HCT116 (cell line): ENCODE measurements at places on chromosomes 5 and 9. TPM values are rescaled to one million over a fixed set of nuclear protein-coding genes. Genes with fewer than 3 reads are reported as not detected.

The ANKRD20A1 gene
- 5.2 TPM for total RNA-seq

DNA sequence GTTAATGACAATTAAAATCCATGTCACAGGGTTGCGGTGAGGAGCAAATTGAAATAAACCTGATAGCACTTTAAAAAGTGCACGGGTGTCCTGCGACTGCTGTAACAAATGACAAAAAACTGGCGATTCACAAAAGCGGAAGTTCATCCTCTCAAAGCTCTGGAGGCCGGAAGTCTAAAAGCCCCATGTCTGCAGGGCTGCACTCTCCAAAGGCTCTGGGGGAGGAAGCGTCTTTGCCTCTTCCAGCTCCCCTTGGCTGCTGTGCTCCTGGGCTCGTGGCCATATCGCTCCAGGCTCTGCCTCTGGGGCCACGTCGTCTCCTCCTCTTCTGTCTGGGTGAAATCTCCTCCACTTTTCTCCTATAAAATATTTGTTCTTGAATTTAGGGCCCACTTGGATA is 273.9 kb upstream of the IRX2 start:
- DNase-seq: no peak

- DNase-seq: no peak
These were observed 65.4 kb upstream of the KLF9 start for GRCh38 chr9:70479880-70480291.

GRCh38 chr9:87568401-87568800 is 70.7 kb downstream of the DAPK1 start:
- no peak for DNase-seq

The PCDHGA3 gene
- total RNA-seq: not detected

- no peak for DNase-seq
These were observed 46.3 kb upstream of the BOD1 start for GRCh38 chr5:173662581-173663351.

DNA sequence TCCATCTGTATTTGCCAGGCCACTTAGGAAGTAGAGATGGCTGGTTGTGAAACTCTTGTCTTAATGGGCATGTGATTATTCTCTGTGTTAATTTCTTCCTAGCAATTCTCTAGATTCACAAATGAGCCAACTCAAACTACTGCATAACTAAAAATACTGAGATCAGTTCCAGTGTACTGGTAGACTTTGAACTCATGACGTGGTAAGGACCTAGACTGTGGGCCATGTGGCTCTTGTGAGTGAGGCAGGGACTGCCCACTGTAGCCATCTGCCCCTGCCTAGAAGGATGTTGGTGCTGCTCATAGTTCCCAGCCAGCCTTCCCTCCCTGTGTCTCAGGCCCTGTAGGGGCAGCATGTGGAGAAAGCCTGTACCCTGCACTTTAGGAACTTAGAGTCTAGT is 47.4 kb downstream of the CYSTM1 start:
- DNase-seq: no peak

The ZNF658 gene
- total RNA-seq: 4.0 TPM

DNA sequence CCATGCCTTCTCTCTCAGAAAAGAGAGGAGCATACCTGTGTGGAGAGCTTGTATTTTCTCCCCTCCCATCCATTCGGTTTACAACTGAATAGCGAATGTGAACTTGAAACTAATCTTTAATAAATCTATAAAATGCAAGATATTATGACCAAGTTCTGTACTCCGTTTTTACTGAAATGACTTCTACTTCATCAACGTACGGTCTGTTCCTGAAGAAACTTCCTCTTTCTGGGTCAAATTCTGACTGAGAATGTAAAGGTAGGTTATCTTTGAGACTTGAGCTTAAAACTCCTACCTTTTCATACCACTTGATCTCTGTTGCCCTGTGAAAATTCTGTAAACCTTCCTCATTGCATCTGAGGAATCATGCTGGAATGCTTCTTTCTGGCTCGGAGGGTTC is 4.2 kb upstream of the CTNNAL1 start:
- DNase-seq: no peak

The FER gene
- total RNA-seq: 32.0 TPM

- no peak for DNase-seq
These were observed 35.1 kb downstream of the CDH10 start for GRCh38 chr5:24609706-24610105.

DNA sequence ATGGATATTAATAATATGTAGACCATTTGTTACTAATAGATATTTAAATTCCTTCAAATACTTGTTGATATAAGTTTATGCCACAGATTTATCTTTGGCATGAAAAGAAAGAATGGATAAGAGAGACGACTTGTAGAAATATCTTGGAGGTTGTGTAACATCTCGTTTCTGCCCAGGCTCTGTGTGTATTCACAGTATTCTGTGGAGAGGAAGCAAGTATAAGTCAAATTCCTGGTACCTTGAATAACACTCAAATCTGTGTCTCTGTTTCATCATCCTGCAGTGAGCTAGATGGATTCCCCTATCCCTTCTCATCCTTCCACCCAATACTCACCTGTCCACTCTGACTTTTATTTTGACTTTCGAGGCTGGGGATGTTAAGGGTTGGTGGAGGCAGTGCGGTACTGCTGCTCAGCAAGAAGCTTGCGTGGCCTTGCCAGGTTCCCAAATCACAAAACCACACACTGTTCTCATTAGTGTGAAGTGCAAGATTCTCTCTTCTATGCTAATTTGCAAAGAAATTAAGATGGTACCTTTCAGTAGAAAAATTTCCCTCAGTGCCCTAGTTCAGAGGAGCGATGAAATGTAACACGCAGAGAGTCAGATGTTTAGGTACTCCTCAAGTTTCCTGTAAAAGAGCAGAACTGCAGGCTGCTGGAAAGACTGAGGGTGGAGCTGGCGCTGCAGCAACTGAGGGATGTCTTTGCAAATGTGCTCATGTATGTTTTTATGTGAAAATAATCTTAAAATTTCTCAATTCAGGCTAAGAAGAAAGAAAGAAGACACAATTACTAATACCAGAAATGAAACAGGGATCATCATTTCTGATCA is 42.6 kb upstream of the ANKRD18A start:
- DNase-seq: no peak

DNA sequence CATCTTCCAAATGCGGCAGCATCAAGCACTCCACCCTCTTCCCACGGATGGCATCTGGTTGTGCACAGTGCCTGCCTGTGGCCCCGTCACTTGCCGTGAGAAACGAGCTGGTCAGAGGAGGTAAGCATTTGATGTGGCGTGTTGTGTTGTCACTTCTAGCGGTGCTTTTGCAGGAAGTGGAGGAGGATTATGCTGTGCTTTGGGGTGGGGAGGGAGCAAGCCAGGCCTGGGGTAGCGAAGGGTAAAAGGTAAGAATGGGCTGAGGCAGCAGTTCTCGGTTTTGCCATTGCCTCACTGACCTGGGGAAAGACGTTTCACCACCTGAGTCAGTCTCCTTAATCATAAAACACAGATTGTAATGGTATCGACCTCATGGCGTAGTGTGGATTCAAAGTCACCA is 2.3 kb upstream of the POMT1 start:
- no peak for DNase-seq

- no peak for DNase-seq
These were observed 173.0 kb downstream of the HINT1 start for GRCh38 chr5:130992095-130992494.

DNA sequence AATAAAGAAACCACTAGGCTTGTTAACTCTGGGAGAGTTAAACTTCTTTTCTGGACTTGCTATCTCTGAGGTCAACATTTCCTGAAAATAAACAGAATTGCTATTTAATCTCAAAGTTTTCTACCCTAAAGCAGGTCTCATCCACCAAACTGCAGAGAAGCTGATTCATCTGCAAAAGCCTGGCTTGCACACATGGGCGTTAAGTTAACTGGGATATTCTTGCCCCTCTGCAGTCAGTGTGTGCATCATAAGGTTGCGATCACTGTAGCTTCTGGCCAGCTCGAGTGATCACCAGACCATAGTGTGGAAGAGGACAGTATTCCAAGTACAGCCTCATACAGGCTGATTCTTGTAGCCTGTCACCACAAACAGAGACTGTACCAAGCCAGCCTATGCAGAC is 99.2 kb downstream of the SPOCK1 start:
- no peak for DNase-seq

DNA sequence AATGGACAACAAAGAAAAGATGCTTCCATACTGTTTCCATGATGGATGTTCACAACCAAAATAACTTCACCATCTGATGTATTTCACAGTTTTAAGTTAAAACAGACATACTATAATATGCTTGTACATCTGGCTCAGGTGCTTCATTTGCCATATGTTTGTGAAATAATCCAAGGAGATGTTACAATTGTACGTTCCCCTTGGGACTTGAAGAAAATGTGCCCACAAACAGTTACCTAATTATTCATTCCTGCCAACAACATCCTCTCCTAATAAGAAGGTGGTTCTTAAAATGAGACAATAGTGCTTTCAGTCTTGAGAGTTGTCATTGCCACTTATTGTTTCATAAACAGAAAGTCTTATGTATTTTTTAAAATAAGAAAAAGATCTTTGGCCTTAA is 33.1 kb upstream of the SMARCA2 start:
- no peak for DNase-seq

GRCh38 chr9:89213396-89213880 is 34.8 kb upstream of the SHC3 start:
- no peak for DNase-seq

The TRAF1 gene
- total RNA-seq: 1.7 TPM

DNA sequence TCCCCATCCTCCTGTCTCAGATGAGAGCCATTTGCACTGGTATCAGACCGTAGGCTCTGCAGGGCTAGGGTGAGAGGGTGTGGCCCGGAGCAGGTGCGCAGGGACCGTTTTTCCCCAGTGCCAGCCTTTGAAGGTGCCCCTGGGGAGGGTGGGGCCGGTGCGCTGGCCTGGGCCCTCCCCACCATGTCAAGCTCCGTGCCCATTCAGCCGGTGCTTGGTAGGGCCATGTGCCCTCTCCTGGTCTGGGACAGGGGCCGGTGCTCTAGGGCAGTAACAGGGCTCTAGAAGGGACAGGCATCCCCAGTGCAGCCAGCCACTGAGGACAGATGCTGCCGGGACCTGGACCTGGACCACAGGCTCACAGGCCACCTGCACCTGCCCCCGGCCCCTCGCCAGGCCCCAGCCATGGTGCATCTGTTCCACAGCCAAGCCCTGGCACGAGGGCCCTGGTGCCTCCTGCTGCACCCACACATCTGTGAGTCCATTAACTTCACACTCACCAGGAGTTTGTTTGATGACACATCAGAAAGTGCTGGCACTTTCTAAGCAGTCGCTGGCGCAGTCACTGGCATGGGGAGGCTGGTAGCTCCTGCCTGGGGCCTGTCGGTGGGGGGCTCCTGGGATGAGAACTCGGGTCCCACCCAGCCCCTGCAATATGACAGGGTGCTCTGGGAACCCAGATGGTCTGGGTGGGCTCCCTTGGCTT is 5.0 kb upstream of the QRFP start:
- DNase-seq: no peak

DNA sequence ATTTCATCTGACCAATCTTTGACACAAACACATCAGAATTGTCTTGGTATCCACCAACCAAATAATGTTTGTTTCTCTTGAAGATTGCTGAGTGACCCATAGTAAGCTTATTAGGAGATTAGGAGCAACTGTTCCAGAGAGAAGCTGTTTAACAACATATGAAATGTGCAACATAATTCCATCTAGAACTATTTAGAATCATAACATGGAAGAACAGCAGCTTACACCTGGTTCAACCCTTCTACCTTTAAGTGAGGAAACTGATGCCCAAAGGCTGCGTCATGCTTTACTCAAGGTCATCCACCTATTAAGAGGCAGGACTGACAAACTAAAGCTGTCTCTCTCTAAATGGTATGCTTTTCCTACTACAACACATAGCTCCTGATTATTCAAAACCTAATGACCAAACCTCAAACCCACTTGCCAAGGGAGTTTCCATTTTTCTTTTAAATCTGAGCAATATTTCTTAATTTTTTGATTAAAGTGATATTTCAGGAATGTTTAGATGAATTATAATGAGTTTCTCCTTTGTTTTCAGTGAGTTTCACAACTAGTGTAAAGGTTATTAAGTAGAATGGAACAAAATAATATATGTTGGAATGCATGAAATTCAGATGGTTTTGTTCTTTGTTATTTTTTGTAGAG is 545.9 kb downstream of the RAB3C start:
- no peak for DNase-seq

The ARSI gene
- total RNA-seq: 0.07 TPM

DNA sequence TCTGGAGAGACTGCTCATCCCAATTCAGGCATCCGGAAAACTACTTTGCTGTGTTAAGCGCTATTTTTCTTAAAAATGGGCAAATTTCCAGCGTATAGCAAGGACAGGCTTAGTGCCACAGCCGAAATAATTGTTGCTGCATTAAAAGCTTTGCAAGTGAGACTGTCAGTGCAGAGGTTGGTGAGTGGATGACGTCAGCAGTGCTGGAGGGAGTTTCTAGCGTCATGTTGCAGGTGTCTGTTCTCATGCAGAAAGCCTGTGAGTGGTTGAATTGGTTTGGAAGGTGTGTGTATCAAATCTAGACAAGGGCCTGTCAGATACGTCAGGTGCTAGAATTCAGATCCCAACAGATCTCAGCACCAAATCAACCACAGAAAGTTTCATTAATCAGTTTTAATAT is 204.4 kb downstream of the TRIO start:
- no peak for DNase-seq

The KCNIP1 gene
- total RNA-seq: not detected

DNA sequence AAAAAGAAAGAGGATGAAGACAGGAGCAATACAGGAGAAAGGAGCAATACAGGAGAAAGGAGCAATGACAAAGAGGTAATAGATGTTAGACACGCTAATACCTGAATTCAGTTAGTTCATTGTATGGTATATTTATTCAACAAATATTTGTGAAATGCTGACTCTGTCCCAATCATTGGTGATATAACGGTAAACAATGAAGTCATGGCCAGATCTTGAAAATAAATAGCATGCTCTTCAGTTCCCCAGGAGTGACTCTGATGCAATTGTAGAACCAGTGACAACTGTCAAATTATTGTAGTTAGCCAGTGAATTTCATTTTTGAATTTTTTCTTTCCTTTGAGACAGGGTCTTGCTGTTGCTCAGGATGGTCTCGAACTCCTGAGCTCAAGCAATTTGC is 48.0 kb upstream of the SPINK14 start:
- no peak for DNase-seq

- DNase-seq: no peak
These were observed 60.4 kb downstream of the FREM1 start for GRCh38 chr9:14849851-14850250.

The PROB1 gene
- 1.7 TPM for total RNA-seq
